ENCODE measurements at places on chromosomes 11 and 22.

- no peak for DNase-seq
These were observed 110.8 kb downstream of the WNT7B start for GRCh38 chr22:45866126-45866645.

DNA sequence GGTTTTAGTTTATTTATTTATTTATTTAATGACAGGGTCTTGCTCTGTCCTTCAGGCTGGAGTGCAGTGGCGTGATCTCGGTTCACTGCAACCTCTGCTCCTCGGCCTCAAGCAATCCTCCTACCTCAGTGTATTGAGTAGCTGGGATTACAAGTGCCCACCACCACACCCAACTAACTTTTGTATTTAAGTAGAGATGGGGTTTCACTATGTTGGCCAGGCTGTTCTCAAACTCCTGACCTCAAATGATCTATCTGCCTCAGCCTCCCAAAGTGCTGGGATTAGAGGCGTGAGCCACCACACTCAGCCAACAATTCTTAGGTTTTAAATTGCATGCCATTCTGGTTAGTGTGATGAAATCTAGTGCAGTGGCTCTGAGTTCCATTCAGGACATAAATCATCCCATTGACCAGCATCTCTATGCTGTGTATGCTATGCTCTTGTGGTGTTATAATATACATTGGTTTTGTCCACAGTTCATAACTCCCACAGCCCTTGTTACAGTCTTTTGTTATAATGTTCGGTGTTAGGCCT lies 28.5 kb downstream of the ZNF280B start:
- DNase-seq: no peak

DNA sequence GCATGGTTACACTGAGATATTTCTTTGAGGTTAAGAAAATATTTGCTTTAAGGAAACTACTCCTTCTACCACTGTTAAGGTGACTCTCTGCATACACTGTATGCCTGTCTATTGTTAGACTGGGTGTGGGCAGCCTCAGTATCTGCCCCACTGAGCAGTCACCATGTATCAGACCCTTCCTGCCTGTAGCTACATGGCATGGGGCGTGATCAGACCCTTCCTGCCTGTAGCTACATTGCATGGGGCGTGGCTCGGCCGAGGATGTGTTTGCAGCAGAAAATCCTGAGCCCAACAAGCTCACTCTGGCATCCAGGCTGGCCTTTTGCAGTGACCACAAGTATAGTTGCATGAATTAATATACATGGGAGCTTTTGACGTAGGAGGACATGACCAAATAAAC lies 669.4 kb downstream of the OPCML start:
- no peak for DNase-seq

DNA sequence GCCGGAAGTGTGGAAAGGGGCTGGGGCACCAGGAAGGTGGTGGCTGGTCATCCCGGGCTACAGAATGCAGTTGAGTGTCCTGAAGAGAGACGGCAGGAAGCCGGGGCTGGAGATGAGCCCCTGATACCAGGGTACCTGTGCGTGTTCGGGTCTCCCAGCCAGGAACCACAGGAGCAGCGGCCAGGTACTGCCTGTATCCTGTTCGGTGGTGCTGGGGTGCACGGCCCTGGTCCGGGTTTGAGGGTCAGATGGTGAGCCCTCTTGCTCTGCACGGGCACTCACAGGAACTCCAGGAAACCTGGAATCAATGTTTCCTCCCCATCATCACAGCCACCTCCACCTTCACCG lies 253.1 kb upstream of the B3GAT1 start:
- no peak for DNase-seq

GRCh38 chr11:83711106-83711527 lies 424.9 kb upstream of the CCDC90B start:
- DNase-seq: no peak

DNA sequence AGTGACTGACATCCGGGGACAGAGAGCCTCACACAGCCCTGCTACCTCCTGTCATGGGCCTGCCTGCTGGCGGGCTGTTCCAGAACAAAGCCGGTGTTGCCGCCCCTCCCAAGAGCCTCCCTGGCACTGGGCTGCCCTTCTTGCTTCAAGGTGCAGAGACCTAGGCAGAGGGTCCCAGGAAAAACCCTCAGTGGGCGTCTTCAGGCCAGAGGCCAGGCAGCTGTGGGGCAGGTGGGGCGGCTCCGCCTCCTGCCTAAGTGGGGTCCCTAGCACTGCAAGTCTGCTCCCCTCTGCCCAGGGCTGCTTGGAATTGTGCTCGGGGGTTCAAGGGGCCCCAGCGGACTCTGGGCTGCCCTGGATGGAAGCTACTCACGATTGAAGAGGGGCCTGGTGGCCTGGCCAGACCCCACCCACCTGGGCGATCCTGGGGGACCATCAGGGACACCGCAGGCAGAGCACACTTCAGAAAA lies 20.4 kb upstream of the GNB1L start:
- DNase-seq: no peak

- no peak for DNase-seq
These were observed 42.8 kb upstream of the CCND1 start for GRCh38 chr11:69598147-69598546.

DNA sequence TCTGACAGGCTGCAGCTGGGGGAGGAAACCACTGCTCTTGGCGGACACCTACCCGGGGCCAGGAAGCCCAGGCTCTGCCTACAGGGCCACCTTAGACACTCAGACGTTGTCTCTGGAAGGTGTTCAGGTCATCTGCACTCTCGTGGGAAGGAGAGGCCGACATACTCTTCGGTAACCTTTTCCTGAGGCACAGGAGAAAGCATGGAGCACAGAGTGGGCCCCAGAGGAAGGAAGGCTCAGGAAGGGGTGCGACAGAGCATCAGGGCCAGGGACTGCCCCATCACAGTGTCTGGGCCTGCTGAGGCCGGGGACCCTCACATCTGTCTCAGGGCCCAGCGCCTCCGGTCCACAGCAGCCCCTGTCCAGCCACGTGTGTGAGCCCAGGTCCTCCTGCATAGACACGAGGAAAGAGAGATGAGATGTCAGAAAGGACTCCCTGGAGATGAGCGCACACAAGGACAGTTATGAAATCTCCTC lies 18.2 kb upstream of the TUB start:
- no peak for DNase-seq

DNA sequence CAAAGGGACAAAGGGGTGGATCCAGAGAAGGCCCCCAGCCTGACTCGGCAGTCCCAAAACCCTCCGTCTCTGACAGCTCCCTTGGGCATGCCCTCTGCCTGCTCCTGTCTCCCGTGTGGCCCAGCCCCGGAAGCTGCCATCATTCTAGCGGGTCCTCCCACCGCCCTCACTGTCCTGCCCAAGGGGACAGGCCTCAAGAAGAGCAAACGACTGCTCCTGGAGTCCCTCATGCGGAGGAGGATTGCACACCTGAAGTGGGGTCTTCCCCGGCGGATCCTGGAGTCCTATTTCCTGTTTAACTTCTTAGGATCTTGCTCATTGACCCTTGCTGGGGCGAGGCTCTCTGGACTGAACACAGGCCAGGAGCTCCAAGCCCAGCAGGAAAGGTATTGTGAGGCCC lies 2.6 kb upstream of the MEI1 start:
- no peak for DNase-seq

GRCh38 chr11:96185220-96185768 lies 157.7 kb downstream of the MAML2 start:
- no peak for DNase-seq
